ENCODE measurements at places on chromosomes 7 and 10. TPM values are rescaled to one million over a fixed set of nuclear protein-coding genes. Genes with fewer than 3 reads are reported as not detected.

DNA sequence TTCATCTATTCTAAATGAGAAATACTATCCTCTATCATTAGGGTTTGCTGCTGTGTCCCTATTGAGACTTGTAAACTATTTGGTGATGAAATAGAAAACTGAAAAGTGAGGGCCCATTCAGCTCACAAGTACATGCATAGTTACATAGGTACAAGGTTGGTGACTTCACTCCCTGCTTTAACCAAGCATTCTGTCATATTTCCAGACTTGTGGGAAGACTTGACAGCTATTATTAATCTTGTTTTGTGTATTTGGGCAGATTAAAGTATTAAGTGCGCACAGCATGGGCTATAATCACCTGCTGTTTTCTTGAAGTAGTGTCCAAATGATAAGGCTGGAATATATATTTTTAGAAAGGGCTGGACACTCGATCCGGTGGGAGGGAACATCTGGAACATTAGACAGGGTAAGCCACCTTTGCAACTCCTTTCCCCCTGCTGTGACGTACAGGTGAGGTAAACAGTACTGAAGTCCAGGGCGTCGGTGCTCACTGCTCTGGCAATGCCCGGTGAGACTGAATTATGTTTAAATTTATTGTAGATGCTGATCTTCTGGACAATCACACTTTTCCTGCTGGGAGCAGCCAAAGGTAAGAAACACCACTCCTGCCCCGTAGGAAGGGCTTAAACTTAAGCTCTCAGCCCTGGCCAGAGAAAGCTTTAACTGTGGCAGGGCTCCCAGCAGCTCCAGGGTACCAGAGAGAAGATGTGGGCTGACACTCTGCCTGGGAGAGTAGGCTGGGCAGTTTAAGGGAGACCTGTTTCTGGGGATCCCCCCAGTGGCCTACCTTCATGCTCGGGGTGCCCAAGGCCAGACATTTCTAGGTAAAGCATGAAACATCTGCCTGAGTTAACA lies at the start of gene PNLIPRP1:
Gene PNLIPRP1, plus strand, starts transcription at position 370 of the 855 bp plus-strand sequence. Its CDS starts 171 bp downstream, at position 541.
- DNase-seq = no peak

- DNase-seq = no peak
Measured at GRCh38 chr7:102193806-102194205, 92.9 kb upstream of the SH2B2 start.

GRCh38 chr7:29588900-29589696 lies 25.5 kb downstream of the PRR15 start:
- no peak for DNase-seq

- DNase-seq = no peak
Measured at GRCh38 chr10:95295031-95295755, 4.4 kb upstream of the PDLIM1 start.

Gene LRRC61
- 3.9 TPM for total RNA-seq

Gene CCDC6
- total RNA-seq = 31.2 TPM

DNA sequence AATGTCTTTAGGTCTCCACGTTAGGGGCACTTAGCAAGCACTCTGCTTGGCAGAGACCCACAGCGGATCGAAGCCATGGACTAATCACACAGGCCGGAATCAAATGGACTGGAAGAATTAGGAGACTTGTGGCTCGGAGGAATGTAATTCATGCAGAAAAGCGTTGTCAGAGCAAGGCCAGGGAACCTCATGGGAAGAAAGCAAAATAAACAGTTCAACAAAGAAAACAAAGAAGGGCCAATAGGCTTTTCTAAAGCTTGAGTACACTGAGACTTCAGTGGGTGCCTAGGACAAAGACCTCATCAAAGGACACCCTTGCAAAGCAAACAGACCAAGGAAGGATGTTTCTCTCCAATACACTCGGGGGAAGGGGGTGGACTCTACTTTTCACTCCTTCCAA lies 171.1 kb downstream of the GLI3 start:
- DNase-seq = no peak

DNA sequence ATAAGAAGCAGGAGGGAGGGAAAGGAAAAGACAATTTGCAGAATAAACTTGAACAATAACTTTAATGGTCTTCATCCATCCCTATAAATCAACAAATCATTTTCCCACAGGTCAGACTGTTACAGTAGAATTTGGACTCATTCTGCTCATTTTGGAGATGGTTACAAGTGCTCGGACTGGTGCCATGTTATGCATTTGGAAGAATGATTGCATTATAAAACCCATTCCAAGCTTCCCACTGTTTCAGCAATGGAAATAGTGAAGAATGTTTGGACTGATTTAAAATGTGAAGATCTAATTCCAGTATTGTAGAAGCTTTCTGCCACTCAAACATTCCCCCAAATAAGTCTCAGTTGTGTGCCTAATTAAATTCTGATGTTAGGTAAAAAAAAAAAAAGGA lies 99.7 kb upstream of the ZEB1 start:
- DNase-seq = no peak

DNA sequence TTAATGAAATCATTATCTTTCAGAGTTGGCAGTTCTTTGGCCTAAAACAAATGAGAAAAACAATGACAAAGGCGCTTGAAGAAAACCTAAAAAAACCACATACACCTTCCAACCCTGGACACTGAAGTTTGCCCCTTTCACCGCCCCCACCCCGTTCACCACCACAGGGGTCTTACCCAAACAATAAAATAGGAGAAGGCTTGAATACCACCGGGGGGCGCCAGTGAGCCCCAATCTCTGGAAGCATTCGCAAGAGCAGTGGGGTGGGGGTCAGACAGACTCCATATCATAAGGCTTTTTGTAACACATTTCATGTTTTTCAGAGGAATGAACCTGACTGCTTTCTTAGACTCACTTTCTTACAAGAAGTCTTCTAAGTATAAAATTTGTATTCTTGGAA lies 163.6 kb downstream of the PIP4K2A start:
- DNase-seq = no peak
